Activated T-cell treated with anti-CD3 and anti-CD28 coated beads, Interleukin-2, amount 50 U/mL, for 48 hours (primary cell): ENCODE measurements at places on chromosomes 7 and 10.

DNA sequence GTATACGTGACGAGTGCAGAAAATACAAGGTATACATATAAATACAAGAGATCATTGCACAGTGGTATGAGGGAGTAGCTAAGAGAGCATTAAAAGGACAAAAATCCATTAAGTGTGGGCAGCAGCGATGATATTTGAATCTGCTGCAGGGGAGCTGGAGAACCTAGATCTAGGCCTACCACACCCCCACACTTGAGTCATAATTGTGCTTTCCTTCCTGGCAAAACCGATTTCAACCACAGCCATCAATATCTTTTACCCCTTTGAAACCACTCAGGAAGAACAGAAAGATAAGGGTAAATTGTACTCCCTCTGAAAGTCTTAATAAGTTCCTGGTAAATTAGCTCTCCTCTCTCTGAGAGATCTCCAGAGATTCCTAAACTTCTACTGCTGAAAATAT, 345.0 kb downstream of the SORCS1 start:
- DNase-seq = no peak

- no peak for DNase-seq
Measured at GRCh38 chr10:75654772-75655171, 223.3 kb downstream of the LRMDA start.

GRCh38 chr7:7761340-7761973, 43.0 kb upstream of the RPA3 start:
- DNase-seq = no peak

GRCh38 chr7:6271694-6272440, 557 bp downstream of the CYTH3 start:
- DNase-seq = peak; percentile 45

- peak; percentile 71 for DNase-seq
Measured at GRCh38 chr10:132142396-132143161, 44.2 kb upstream of the DPYSL4 start.

DNA sequence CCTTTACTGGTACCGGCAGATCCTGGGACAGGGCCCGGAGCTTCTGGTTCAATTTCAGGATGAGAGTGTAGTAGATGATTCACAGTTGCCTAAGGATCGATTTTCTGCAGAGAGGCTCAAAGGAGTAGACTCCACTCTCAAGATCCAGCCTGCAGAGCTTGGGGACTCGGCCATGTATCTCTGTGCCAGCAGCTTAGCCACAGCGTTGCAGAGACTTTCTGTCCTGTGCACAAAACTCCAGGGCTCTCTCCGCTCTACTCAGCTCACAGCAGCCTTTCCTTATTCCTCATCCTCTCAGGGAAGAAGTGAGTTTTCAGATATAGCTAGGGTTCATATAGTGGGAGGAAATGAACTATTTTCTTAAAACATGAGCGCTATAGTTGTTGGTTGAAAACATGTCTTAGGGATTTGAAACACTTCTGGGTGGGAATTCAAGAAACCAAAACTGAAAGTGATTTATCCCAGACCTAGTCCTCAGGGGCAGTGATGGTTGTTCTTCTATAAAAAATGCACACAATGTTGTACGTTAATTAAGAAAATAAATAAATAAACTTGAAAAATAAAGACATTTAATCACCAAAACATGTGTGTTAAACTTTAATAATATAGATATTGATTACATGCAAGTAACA, 150.2 kb upstream of the PRSS58 start:
- no peak for DNase-seq

DNA sequence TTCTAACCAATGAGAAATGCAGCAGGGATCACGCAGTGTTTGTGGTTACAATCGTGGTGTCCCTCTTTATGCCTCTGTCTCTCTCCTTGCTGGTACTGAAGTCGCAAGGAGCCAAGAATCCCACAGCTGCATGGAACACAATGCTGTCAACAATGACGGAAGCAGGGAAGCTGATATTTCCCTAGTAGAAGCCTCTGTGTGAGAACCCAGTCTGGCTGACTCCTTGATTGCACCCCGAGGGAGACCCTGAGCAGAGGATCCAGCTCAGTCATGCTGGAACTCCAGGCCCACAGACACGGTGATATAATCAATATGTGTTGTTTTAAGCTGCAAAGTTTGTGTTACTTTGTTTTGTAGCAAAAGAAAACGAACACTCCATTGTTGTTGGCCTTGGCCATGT, 677.9 kb downstream of the PARD3 start:
- DNase-seq = no peak

- DNase-seq = no peak
Measured at GRCh38 chr7:24255139-24255538, 28.9 kb upstream of the NPY start.

- no peak for DNase-seq
Measured at GRCh38 chr7:103521937-103522336, 75.9 kb upstream of the SLC26A5 start.

GRCh38 chr10:124015991-124016390, 77.4 kb downstream of the CHST15 start:
- DNase-seq = no peak

- DNase-seq = no peak
Measured at GRCh38 chr7:43664681-43665080, 64.6 kb downstream of the COA1 start.

DNA sequence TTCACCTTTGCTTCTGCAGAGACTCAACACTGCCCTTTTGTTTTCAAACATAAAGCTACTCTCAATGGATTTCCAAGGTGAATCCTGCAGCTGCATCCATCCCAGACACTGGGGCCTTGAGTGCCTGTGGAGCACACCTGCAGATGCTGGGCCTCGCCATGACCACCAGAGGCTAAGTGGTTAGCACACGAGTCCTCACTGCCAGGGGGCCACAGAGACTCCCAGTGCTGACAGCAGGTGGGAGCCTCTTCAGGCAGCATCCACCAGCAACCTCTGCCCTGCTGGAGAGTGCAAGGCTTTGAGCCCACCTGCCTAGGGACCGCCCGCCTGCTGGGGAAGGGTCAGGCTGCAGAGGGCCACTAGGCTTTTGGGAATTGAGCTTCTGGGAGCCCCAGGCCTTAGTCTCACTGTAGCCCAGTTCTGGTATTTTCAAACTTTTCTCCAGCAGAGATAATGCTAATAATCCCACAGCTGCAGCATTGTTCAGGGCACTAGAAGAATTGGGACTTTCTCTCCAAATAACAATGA, 9.4 kb upstream of the HPS1 start:
- DNase-seq = no peak
